Stimulated activated CD4-positive, alpha-beta T cell treated with anti-CD3 and anti-CD28 coated beads, TNF-alpha, amount 100 ng/mL, for 48 hours (primary cell): ENCODE measurements at places on chromosomes 4 and X.
A peak's percentile ranks its signal among the peaks of the same experiment; 100 is the strongest.

DNA sequence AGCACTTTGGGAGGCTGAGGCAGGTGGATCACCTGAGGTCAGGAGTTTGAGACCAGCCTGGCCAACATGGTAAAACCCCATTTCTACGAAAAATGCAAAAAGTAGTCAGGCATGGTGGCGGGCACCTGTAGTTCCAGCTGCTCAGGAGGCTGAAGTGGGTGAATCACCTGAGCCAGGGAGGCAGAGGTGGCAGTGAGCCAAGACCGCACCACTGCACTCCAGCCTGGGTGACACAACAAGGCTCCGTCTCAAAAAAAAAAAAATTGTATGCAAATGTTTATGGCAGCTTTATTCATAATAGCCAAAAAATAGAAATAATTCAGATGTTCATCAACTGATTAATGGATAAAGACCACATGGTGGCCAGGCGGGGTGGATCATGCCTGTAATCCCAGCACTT lies 9.8 kb upstream of the NOCT start:
- no peak for DNase-seq

- DNase-seq: no peak
Observed at GRCh38 chrX:132472397-132472796, 16.4 kb downstream of the MBNL3 start.

GRCh38 chrX:121579016-121579760 lies 531.8 kb downstream of the GLUD2 start:
- DNase-seq: no peak

GRCh38 chrX:776529-777230 lies 146.1 kb downstream of the SHOX start:
- no peak for DNase-seq

GRCh38 chrX:46837558-46838485 lies 979 bp downstream of the RP2 start:
- peak; percentile 14 for DNase-seq

DNA sequence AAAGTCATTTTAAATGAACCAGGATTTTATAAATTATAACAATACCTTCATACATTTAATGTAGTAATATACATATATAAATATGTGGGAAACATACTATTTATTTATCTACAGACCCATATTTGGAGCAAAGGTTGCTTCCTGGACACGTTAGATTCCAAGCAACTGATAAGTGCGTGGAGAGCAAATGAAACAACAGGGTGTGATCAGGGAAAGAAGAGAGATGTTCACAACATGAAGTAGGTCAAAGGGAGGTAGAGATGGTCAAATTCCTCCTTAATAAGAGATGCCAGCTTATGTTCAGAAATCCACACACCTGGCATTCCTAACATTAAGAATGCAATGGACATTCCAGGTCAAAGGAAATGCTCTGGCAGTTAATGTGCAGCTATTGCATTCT lies 53.1 kb upstream of the HPGD start:
- DNase-seq: no peak

GRCh38 chr4:4824232-4824631 lies 35.2 kb upstream of the MSX1 start:
- DNase-seq: no peak

DNA sequence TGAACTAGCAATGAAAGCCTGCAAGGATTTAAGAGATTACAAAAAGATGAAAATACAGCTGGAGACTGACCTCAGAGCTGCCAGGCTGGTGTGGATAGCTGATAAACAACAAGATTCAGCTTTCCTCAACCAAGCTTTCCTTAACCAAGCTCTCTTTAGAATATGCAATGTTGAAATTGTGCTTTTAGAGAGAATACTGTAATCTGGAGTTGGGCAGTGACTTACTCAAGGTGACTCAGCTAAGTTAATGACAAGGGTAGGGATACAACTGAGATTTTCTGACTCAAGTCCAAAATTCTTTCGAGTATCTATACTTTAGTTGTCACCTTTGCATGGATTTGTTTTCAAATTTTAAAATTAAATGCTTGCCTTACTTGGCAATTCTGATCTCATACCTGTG lies 98.0 kb downstream of the AMMECR1 start:
- no peak for DNase-seq

DNA sequence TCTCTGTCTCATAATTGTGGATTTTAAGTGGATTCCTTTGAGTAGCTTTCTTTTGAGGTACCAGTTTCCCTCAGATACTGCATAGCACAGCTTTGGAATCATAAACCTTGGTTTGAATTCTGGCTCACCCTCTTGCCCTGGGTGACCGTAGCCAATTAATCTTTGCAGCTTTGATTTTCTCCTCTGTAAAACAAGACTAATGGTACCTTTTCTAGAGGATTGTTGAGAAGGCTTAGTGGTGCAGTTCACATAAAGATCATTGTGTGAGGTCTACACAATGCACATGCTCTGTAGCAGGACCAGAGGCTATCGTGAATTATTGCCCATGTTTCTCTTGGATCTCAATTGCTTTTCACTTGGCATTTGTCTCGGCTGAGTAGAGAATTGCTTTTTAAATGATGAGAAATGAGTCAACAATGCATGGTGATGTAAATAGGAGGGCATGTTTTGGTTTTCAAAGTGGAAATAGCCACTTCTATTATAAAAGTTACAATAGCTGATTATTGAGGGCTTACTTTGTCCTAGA lies 47.9 kb downstream of the TMEM131L start:
- DNase-seq: no peak
